Stimulated activated CD4-positive, alpha-beta T cell treated with anti-CD3 and anti-CD28 coated beads, TNF-alpha, amount 100 ng/mL, for 24 hours (primary cell): ENCODE measurements at places on chromosomes 2 and 18.

DNA sequence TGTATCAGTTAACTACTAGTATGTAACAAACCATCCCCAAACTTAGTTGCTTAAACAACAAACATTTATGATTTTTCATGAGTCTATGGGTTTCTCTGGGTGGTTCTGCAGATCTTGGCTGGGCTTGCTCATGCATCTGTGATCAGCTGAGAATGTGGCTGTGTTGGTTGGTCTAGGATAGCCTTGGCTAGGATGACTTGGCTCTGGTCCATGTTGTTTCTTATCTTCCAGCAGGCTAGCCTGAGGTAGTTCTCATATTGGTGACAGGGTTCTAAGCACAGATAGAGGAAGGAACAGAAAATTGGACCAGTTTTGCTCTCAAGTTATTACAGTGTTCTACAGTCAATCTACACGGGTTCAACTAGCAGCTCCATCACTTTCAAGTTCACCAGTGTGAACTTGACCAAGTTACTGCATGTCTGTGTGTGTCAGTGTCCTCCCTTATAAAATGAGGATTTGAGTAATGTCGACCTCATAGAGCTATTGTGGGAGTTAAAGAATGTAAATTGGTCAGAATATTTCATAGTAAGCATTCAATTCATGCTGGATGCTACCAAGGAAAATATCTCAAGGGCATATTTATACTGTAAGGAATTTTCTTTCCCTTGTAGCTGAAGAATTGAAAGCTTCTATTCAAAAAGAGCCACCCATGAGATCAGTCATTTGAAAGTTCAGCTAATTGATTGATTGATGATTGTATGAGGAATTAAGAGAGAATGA lies 65.3 kb downstream of the MYO3B start:
- DNase-seq: no peak

- DNase-seq: no peak
Observed at GRCh38 chr2:152814475-152815030, 96.1 kb downstream of the ARL6IP6 start.

GRCh38 chr2:105812180-105813044 lies 67.7 kb downstream of the NCK2 start:
- no peak for DNase-seq

DNA sequence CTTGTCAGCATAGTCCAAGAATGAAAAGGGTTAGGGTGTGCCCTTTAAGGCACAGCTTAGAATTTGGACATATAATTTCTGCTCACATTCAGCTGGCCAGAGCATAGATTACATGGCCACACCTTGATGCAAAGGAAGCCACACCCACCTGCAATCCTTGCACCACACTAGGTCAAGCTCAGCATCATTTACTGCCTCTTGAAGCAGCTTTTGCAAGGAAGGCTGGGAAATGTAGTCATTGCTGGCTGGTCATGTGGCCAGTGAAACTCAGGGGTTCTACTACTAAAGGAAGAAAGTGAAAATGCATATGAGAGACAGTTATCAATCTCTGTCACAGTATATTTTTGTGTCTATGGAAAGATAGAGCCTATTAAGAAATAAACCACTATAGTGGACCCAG lies 159.3 kb downstream of the GFPT1 start:
- no peak for DNase-seq

DNA sequence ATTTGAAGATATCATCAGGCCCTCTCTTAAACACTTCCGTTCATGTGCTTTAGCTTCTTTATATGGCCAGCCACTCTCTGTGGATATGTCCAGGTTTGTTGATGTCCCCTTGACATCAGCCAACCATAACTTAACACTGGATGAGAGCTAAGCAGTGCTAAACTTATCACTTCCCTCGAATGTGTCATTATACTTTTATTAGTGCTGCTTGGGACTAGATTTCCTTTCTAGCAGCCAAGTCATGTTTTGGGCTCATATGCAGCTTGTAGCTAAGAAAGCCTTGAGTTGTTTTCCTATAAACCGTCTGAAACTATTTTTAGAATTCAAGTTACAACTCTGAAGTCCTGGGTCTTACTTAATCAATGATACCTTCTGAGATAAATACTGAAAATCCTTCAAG lies 144.8 kb upstream of the TNP1 start:
- DNase-seq: no peak

DNA sequence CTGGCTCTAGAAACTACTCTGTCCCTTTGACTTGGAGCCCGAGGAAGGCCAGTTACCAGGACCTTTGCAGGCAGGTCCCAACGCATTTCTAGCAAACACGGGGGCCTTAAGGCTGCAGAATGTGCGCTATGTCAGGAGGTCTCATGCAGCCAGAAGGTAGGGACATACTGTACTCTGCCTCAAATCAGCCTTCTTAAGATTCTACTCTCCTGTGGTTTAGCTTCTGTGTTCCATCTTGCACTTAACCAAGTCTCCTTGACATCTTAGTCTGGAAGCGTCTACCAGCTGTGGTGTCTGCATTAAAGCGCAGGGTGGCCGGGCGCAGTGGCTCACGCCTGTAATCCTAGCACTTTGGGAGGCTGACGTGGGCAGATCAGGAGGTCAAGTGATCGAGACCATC lies 65.5 kb downstream of the STEAP3 start:
- DNase-seq: no peak

DNA sequence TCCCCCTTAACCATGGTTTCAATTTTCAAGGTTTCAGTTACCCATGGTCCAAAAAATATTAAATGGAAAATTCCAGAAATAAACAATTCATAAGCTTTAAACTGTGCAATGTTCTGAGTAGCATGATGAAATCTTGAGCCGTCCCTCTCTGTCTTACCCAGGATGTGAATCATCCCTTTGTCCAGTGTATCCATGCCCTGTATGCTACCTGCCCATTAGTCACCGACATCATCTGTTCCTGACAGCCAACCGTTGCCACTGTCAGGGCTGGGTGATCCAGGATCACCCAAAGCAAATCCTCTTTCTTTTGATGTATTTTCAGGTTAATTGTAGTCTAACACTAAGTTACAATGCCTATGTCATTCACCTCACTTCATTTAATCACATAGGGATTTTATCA lies 15.7 kb upstream of the OLA1 start:
- DNase-seq: no peak

GRCh38 chr2:106197878-106198277 lies 3.8 kb upstream of the UXS1 start:
- no peak for DNase-seq

DNA sequence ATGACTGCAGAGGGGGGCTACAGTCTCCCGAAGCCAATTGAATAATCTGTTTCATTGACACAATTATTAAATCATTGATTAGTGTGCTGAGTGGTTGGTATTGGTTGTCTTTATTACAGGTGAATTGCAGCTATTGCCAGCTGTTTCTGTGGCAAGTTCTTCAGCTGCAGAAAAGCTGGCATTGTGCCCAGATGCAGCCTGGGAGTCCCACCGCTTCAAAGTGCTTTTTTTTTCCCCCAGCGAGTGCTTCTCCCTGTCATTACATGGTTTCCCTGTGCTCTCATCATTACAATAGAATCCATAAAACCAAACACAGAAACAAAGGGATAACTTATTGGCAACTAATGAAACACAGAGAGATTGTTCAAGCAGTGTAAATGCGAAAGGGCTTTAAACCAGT lies 164.7 kb downstream of the GRB14 start:
- no peak for DNase-seq

- DNase-seq: no peak
Observed at GRCh38 chr2:163778045-163778781, 42.4 kb upstream of the FIGN start.

- no peak for DNase-seq
Observed at GRCh38 chr18:29181151-29181901, 1004.4 kb upstream of the CDH2 start.

DNA sequence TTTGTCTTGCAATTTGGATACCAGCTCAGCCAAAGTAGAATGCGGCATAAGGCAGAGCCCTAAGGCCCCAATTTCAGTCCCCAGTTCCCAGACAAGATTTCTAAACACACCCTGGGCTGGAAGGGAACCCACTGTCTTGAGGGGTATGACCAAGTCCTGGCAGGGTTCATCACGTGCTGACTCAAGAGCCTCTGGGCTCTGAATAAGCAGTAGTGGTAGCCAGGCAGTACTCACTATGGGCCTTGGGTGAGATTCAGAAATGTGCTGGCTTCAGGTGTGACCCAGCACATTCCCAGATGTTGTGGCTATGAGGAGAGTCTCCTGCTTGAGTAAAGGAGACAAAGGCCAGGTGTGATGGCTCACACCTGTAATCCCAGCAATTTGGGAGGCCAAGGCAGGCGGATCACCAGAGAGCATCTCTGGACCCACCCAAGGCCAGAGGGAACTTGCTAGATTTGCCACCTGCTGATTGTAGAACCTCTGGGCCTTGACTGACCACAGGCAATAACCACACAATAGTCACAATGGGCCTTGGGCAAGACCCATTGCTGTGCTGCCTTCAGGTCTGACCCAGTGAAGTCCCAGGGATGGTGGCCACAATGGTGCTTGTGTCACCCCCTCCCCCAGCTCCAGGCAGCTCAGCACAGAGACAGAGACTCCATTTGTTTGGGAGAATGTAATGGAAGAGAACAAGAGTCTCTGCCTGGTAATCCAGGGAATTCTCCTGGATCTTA lies 74.9 kb downstream of the ATL2 start:
- no peak for DNase-seq

DNA sequence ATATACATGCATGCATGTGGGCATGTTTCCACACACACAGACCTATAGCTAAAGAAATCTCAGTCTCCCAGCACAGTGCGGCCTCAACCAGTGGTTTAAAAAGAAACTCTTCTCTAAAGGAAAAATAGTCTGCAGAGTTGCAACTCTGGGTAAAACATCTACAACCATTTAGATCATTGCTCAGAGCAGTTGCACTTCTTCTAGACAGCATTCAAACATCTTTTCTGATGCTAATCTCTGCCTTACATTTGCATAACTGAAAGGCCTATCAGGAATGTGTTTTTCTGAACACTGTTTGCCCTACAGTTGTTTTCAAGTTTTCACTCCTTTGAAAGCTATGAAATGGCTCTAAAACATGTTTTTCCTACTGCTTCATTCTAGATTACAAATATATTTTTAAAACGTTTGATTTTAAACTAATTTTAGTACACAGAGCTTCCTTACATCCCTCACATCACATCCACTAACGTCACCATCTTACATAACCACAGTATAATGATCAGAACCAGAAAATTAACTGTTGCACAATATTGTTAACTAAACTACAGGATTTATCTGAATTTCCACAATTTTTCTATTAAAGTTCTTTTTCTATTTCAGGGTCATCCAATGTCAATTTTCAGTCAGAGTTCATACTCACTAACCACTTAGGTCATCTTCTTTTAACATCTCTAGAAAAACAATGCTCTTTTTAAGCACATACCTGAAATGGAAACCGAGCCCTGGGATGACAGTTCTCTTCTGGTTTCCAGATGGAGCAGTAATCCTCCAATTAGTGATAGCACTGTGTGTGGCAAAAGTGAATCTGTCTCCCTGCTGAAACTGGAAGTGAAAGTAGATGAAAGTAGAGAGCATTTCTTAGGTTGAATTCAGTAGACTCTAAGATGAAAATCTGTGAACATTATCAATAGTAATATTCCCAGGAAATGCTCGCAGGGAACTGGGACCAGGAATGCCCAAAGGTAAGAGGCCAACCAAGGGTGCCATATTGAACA lies 501.6 kb upstream of the GCFC2 start:
- DNase-seq: no peak

GRCh38 chr2:240713071-240713927 lies 21.6 kb downstream of the AQP12A start:
- no peak for DNase-seq

DNA sequence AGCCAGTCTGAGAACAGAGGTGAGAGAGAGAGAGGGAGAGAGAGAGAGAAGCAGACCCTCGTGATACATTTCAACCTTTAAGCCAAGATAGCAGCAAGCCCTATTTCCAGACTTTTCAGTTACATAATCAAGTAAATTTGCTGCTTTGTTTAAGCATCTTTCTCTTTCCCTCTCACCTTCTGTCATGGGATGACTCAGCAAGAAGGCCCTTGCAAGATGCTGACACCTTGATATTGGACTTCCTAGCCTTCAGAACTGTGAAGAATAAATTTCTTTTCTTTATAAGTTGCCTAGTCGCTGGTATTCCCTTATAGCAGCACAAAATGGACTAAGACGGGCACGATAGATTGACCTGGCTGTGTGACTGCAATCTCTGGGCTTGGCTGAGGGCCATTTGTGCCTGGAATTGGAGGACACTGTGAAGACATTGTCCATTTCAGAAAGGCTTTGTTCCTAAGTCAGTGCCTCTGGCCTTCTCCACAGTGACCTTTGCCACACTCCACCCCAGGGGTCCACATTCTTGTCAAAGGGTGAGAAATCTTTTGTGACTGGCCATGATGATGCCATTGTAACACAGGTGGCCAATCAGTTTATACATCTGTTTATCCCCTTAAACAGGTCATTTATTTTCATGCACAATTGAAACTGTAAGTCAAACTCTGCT lies 51.3 kb upstream of the ITSN2 start:
- no peak for DNase-seq

GRCh38 chr18:51107598-51108305 lies 77.7 kb downstream of the SMAD4 start:
- no peak for DNase-seq

GRCh38 chr2:33511141-33511540 lies 34.7 kb downstream of the RASGRP3 start:
- no peak for DNase-seq

DNA sequence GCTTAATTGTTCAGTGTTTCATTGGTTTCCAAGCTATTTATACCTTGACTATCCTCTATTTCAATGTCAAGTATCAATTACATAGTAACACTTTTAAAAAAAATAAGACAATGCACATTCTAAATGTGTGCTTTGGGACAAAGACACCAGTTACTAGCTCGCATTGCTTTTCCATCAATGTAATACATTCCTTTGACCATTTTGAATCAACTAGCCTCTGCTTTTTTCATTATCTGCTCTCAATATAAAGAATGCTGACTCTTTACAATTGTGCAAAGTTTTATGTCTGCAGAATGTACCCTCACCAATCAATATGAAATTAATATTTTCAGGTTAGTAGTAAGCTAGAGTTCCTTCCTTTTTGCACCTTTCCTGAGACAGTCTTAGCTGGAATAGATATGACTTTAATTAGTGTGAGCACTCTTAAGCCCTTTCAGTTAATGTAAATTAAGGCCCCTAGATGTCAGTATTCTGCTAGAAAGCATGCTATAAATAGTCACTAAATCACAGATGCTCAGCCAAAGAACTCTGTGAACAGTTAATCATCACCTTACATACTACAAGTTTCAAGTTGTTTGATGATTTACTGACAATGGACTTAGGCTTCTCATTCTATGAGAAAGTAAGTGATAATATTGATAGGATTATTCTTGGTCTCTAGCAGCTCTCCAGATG lies 413.6 kb downstream of the PTH2R start:
- no peak for DNase-seq

DNA sequence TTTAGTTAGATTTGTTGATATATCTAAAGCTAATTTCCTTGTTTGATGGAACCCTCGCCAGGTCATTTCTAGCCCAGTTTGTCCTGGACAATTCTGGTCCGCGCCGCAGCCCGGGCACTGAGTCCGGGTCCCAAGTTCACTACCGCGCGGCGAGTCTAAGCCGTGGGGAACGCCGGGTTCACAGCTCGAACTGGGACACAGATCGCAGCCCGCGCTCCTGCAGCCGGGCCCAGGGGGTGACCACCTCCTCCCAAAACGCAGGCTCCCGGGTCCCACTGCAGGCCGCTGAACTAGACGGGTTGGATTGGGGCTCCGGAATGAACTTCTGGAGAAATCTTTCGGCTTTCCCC lies 681 bp downstream of the ACADL start:
- no peak for DNase-seq
